ENCODE measurements at places on chromosomes 3 and 15.

DNA sequence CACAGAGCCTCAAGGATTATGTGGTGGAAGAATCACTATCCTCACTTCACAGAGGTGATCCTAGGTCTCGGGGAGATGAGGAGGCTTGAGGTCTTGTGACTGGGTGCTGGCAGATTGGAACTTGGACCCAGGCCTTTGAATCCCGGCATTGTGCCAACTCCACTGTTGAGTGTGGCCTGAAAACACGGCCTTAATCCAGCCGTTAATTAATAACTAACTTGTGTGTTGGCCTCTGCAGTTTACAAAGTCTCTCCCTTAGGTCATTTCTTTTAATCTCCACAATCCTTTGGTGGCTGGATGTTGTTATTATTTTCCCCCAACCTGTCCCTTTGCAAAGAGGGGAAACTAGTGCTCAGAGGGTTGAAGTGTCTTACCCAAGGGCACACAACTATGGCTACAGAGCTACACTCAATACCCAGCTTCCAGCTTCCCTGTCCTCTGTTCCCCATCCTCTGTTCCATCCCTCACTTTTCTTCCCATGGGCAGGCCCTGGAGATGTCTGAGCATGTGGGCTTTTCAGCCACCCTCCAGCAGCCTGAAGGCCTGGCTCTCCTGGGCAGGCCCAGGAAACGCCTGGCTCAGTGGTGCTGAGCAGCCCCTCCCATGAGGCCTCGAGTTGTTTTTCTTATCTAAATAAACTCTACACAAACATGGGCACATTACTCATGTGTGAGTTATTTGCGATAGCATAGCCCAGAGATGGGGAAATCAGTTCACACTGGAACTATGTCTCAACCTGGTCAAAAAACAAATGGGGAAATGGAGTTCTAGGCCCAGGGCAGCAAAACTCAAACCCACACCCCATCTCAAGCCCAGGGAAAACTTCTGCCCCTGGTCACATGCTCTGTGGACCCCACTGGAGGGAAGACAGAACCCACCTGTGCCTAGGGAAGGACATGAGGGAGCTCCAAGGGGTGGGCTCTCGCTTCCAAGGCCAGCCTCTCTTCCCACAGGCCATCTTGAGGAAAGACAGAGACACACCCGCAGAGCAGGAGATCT is 16.8 kb upstream of the SMAD3 start:
- DNase-seq: peak; percentile 94

- no peak for DNase-seq
Observed at GRCh38 chr3:42884324-42884723, 8.6 kb upstream of the CYP8B1 start.

GRCh38 chr3:105580296-105580965 is 213.7 kb downstream of the ALCAM start:
- no peak for DNase-seq

- no peak for DNase-seq
Observed at GRCh38 chr15:100053474-100054121, 288.2 kb downstream of the ADAMTS17 start.

- no peak for DNase-seq
Observed at GRCh38 chr15:42627485-42627884, 52.1 kb downstream of the STARD9 start.

DNA sequence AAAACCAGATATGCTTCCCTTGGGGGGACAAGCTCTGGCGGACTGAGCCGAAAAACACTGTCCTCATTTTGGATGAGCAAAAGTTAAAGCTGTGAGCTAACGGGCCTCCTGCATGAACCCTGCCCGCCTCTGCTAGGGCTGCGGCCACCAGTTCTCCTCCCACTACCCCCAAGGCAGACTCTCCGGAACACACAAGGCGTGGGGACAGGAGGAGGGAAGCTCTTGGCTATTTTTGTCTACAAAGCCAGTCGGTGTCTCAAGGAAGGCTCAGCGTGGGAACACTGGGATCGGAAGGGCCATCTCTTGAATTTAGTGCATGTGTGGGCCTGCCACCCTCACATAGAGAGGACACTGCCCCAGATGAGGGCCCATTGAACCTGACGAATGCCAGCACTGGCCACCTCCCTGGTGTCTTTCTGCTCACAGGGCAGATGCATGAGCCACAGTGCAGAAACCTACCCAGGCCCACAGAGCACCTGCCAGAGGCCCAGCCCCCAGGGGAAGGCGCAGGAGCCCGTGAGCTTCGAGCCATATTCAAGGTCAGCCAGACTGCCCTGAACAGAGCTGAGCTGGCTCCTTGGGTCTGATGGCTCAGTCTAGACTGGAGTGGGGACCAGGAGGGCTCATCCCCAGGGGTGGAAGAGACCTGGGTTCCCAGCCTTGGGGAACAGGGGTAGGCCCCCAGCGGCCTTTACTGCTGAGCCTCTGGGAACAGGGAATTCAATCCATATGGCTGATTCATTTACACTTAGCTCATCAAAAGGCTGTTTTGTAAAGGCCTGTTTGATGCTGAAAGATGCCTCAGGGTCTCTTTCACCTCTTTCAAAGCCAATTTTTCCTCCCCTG is 38.3 kb downstream of the HCN4 start:
- DNase-seq: no peak

- DNase-seq: no peak
Observed at GRCh38 chr15:30033763-30034162, 49.0 kb upstream of the GOLGA8J start.

GRCh38 chr3:126354776-126355175 is 2.4 kb downstream of the KLF15 start:
- DNase-seq: no peak

DNA sequence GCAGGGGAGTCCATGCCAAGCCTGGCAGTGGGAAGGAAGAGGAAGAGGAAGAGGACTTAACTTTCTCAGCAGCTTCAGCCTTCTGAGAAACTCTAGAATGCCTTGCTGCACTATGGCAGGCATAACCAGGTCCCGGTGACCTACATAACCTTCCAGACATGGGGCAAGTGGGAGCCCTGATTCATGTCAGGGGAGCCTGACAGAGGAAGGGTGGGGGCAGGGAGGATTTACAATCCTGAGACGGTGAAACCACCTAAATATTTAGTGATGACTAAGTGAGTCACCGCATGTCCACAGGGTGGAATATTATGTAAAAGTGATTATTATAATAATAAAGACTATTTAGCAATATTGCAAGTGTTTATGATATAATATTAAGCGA is 46.7 kb downstream of the AMOTL2 start:
- DNase-seq: peak; percentile 82

- DNase-seq: no peak
Observed at GRCh38 chr15:35209838-35210237, 124.7 kb upstream of the NANOGP8 start.

- no peak for DNase-seq
Observed at GRCh38 chr3:106299300-106300098, 430.7 kb upstream of the CBLB start.

DNA sequence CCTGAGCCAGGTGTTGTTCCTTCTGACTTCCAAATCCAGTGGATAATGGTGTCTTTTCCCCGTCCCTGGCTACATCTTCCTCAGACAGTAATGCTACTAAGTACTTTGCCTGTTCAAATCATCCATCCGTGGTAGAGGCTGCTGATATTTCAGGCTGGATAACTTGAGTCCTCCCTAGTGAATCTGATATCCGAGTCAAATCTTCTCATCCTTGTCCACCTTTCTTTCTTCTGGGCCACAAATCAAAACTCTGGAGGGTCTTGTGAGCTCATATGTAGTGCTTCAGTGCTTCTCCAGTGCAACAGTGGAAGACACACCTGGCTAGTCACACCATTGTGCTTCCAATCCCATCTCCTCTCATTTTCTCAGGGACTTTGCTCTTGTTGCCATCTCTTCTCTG is 11.2 kb downstream of the SH3GL3 start:
- no peak for DNase-seq

GRCh38 chr3:116078561-116078960 is 366.7 kb downstream of the LSAMP start:
- DNase-seq: no peak

- DNase-seq: no peak
Observed at GRCh38 chr3:133746712-133747066, 496 bp downstream of the TF start.

DNA sequence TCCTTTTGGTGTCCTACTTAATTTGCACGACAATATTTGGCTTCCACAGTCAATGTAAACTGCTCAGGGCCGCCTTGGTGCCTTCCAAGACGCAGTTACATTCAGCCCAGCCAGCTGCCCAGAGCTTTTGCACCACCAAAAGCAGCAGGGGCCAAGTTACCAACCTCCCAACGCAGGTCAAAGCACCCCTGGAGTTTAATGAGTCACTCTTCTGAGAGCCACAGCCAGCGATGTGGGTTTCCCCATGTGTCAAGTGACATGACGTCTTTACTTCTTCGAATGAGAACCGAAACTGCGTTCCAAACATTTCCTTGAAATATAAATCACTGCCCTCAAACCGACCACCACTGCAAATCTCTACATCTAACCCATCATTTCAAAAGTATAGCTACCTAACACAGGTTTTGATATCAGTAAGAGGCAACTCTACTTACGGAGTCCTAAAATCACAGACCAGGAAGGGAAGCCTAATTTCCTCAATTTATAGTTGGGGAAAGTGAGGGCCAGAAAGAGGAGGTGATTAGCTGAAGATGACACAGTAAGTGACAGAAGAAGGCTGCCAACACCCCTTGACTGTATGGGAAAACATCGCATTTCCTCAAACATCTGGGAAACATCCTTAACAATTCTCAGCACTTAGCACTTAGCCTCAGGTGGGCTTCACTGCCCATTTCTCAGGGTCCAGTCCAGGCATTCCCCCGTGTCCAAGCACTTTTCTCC is 24.5 kb downstream of the MB21D2 start:
- DNase-seq: peak; percentile 78

DNA sequence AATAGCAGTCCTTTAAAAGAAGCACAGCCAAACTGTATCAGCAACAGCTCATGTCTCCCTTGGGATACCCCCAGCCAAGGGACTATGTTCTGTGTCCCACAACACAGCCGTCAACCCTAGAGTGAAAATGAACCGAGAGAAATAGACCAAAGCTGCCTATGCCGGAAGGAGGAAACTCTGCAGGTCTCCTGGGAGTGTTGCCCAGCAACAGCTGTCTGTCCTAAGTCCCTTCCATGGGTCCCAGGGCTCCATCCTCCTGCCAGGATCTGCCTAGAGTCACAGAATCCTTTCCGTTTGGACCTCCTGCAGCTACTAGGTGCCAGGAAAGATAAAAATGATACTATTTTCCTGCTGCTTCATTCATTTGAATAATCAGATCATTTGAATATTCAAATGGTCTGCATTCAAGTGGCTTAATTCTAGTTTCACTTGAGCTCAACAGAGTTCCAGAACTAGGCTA is 53.1 kb downstream of the TRANK1 start:
- DNase-seq: no peak

- no peak for DNase-seq
Observed at GRCh38 chr3:153320585-153321128, 158.6 kb downstream of the RAP2B start.

- DNase-seq: no peak
Observed at GRCh38 chr15:101185770-101186169, 66.1 kb downstream of the CHSY1 start.

DNA sequence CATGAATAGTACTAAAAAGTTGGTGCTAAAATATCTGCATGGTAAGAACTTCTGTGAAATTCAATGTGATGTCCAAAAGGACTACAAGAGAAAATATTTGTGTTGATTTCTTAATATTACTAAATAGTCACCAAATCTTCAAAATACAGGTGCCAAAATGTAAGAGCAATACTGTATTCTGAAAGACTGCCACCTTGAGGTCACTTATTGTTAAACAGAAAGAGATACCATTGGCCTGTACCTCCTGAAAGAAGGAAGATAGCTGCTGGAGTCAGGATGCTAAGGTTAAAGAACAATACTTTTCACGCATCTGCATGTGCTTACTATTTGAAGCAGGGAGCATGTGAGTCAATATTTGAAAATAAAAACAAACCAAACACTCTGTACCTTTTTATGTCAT is 72.0 kb upstream of the LSAMP start:
- peak; percentile 2 for DNase-seq

DNA sequence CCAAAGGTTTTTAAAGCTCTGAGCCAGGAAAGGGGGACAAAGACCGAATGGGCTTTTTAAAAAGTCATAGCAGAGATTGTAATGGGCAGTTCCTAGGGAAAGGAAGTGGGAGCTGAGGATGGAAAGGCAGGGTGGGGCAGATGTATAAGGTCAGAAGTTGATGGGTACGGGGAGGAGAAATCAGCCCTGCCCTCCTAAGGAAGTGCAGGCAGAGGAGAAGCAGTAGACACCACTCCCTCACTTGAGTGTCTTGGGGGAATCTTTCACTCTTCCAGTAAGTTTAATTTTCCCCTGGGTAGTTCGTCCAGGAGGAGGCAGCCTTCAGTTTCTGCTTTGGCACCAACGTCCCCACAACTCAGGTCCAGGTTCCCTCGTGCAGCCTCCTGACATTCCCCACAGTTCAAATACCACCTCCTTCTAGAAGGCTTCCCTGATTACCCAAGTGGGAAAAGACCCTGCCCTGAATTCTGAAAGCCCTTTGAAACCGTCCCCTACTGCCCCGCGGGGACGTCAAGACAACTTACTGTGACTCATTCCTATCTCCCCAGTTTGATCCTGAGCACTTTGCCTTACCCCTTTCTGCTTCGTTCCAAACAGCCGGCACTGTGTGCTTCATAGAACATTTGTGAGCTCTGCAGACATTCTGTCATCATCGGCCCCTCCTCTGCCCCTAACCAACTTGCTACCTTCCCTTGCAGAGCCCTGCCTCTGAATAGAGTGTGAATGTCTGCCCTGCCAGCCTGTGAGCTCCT is 14.3 kb upstream of the SRP14 start:
- no peak for DNase-seq

DNA sequence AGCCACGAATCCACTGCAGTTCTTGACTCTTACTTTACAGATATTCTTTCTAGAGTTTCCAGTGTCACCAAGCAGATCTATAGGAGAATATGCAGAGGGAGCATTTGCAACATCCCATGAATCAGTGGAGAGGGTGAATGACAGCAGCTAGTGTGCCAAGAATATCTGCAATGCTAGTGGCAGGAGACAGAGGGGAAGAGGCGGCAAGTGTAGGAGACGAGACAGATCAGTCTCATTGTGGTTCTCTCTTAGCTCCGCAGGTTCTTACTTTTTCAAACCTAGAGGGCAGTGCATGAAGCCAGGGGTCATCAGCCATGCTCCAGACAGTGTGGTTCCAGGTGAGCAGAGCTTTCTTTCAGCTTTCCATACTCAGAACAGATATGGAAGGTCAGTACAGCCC is 744 bp downstream of the ZNF619 start:
- no peak for DNase-seq

Measured in SJSA1 (cell line).